ENCODE measurements at places on chromosomes 11 and 22.

DNA sequence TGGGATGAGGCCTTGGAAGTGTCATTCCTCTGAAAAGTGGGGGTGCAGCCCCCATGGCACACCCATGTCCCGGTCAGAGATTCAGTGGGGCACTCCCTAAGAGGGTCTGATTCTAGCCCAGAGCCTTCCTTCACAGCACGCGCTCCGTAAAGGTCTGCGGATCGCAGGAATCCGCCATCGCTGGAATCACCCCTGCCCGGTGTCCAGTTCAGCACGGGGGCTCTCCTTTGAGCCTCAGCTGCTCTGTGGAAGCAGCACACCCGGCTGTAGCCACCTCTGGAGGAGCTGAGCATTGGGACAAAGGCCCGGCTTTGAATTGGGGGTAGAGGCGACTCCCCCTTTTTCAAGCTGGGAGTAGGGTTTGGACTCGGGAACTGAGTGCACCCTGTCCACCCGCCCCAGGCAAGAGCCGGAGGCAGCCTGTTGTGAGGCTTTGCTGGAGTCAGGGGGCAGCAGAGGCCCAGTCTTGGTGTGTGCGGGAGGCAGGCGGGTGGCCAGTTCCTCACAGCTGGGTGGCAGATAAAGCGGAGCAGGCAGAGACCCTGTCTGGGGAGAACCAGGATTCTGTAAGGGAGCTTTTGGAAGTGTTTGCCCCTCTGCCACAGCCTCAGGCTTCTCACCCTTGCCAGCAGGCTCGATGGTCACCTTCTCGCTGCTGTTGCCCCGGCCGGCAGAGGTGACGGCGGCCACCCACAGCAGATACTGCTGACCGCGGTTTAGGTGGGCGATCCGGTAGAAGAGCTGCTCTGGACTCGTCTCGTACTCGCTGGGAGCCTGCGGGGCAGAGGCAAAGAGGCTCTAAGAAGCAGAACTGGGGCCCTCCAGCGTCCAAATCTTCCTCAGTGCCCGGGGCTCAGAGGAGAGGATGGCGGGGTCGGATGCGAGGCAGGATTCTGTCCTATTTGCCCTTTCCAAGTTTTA, 115.9 kb downstream of the CEP164 start:
- DNase-seq = peak; percentile 72

- no peak for DNase-seq
Observed at GRCh38 chr22:19709063-19709769, 5.1 kb upstream of the SEPTIN5 start.

- DNase-seq = no peak
Observed at GRCh38 chr22:41147722-41148121, 55.3 kb downstream of the EP300 start.

DNA sequence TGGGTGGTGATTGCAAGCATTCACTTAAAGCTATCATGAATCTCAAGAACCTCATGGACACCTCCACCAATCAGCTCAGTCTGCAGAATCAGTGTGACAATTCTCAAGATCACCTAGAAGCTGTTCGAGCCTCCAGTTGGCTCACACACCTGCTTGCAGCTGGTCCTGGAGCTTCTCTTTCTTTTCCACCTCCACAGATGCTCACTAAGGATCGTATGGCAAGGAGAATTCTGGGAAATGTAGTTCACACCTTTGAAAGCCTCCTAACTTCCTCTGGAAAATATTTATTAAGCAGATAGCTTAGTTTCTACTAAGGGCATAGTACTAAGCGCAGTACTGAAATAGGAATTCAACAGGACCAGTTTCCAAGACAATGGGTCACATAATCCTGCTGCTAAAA, 26.2 kb downstream of the FSHB start:
- no peak for DNase-seq

- no peak for DNase-seq
Observed at GRCh38 chr22:26770624-26771023, 113.2 kb downstream of the MIAT start.

DNA sequence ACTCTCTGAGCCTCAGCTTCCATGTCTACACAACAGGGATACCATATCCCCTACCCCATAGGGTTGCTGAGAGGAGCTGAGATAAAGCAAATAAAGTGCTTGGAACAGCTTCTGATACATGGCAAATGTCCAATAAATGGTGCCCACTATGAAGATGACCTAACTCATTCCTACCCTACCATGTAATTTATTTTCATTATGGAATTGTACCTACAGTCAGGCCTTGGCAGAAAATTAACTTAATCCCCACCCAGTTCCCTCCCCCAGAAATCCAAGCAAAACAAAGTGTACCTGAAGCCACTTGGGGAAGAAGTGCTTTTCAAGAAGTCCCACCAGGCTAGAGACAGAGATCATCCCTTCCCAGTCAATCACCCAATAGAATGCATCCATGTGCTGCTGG, 10.8 kb downstream of the SRRD start:
- no peak for DNase-seq

GRCh38 chr11:118401880-118402590, 629 bp downstream of the ATP5MG start:
- DNase-seq = no peak

GRCh38 chr11:60396382-60396781, at the start of gene MS4A14:
Gene MS4A14 (plus strand): TSS chr11:60396459. CDS start chr11:60396579, 120 bp downstream.
- no peak for DNase-seq

DNA sequence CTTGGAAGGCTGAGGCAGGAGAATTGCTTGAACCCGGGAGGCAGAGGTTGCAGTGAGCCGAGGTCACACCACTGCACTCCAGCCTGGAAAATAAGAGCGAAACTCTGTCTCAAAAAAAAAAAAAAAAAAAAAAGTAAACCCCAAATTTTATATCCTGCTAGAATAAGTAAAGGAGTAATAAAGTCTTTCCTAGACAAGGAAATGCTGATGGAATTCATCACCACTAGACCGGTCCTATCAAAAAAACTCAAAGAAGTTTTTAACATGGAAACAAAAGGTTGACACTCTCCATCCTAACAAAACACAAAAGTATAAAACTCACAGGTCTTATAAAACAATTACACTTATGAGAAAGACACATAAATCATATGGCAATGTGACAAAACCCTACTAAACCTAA, 213.9 kb downstream of the SBF2 start:
- DNase-seq = no peak

DNA sequence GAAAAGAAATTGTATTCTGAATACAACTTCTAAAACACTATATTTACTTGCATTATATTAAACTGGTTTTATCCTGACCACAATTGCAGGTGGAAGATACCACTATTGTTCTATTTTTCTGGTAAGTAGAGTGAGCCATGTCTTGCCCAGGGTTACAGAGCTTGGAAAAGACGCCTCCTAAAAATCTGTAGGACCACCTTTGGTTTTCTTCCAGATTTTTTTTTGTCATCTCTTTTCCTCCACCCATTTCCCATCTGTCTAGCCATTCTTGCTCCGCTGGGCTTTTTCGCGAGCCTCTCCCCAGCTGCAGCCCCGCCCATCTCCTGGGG, 294 bp upstream of the MTMR3 start:
- DNase-seq = no peak

GRCh38 chr11:130237282-130238006, 77.3 kb downstream of the ZBTB44 start:
- DNase-seq = no peak

GRCh38 chr11:94849839-94850238, 81.7 kb downstream of the AMOTL1 start:
- no peak for DNase-seq

GRCh38 chr22:37069319-37069718, 17.8 kb downstream of the KCTD17 start:
- DNase-seq = no peak

DNA sequence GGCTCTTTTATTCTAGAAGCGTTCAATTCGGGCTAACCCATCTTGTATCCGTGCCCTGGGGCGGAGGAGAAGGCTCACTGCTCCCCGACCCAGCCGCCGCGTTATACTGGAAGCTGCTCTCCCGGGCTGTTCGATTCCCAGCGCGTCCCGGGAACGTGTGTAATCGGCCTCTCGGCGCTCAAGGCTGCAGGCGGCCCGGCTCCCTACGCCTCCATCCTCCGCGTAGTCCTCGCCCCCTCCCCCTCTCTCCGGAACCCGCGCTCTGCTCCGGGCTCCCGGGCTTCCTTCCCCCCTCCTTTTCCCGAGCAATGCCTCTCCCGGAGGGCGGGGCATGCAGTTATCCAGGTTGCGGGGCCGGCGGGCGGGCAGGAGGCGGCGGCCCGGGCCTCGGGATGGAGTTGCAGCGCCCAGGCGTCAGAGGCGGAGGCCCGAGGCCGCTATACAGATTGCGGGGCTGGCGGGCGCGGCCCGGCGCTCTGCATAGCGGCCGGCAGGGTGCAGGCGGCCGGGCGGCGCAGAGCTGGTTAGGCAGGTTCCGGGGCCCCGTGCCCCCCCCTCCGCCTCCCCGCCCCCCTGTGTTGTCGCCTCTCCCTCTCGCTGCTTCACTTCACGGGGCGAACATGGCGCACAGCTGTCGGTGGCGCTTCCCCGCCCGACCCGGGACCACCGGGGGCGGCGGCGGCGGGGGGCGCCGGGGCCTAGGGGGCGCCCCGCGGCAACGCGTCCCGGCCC, at the start of gene KMT2A:
Gene KMT2A, plus strand, starts transcription at position 600 of the 732 bp plus-strand sequence. Its CDS starts 21 bp downstream, at position 621.
- DNase-seq = peak; percentile 89

DNA sequence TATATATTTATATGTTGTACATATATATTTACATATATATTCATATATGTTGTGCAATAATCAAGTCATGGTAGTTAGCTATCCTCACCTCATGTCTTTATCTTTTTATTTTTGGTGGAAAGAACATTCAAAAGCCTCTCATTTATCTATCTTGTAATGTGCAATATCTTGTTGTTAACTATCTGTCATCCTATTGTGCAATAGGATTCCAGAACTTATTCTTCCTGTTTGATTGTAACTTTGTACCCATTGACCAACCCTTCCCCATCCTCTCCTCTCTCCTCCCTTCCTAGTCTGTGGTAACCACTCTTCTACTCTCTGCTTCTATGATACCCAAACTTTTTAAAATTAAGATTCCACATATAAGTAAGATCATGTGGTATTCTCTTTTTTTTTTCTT, 115.6 kb upstream of the PDGFD start:
- DNase-seq = no peak

GRCh38 chr11:28251257-28251656, 143.1 kb downstream of the METTL15 start:
- no peak for DNase-seq

DNA sequence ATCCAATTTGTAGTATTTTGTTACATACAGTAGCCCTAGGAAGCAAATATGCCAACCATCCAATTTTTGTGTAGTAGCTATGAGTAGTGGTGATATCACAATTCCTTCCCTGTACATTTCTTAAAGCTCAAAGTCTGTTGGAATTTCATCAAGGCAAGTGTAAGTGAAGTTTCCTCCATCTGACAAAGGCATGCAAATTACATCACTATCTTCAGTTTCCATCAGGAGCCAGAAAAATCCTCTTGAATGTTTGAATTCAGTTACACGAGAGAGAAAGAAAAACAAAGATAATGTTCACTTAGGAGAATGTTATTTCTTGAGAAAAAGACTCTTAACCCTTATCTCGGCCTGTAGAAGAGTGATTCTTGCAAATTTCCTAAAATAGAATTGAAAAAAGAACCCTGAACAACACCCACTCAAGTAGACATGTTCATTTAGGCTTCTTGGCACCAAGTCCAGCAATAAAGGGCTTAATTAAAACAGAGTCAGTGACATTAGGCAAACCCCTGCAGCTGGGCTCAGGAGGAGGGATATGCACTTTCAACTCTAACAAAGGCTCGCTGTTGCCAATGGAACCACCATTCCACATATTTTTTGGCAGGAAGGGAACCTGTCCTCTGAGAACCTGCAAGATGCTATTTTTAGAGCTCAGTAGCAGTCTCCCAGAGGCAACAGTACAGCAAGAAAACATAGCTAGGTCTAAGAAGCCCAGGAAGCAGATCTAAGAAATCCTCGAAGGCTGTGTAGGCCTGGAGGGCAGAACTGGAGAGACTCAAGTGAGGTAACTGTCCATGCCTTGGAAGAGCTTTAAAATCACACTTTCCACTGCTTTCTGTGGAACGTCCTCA, 144.6 kb downstream of the CCDC81 start:
- DNase-seq = no peak

- DNase-seq = peak; percentile 58
Observed at GRCh38 chr11:134592391-134592990, 180.4 kb upstream of the B3GAT1 start.

DNA sequence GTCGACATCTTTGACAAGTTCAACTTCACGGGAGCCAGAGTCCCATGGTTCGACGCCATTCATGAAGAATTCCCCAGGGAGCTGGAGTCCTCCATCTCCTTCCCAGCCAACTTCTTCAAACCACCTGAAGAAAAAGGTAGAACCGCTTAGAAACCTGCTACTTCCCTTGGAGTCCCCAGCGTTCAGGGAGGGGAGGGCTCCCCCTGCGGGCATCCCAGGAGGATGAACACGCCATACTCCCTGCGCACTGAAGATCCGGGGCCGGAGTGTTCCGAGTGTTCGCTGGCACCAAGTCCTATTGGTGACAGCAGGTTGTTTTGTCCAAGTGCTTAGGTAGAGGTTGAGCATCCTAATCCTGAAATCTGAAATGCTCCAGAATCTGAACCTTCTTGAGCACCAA, 51.7 kb upstream of the PRODH start:
- DNase-seq = peak; percentile 44

DNA sequence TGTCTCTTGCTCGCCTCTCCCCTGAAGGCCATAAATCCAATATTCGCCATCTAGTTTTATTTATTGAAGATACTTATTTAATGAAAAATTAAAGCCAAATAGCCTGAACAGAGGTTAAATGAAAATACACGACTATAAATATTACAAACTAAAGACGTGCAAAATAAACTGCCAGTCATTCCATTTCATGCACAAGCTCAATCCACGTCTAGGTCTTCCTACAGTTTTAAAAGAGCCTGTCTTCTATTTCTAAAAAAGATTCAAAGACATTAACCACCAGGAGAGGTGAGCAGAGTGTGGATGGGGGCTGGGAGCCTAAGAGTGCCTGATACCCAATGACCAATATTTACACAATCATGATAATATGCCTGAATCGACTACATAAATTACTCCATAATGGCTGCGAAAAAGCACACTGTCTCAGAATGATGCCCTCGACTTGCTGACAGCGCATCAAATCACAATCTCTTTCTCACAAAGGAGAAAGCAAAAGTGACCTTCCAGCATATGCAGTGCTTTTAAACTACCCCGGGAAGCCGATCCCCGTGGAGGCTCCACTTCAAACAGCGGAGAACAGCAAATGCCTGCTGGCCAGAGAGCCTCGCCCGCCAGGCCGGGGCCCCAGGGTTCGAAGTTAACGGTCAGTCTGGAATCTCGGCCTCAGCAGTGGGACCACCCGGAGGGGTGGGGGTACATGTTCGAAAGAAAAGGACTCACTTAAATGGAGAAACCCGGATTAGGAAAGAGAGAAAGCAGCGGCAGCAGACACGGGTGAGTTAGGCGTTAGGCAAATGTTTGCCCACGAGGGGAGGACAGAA, 1.7 kb downstream of the FCHSD2 start:
- peak; percentile 40 for DNase-seq

Measured in HEK293T (cell line).